NCI-H187 (cell line): ENCODE measurements at places on chromosomes 7 and 10.

- no peak for DNase-seq
Measured at GRCh38 chr10:92735938-92736337, 46.2 kb downstream of the HHEX start.

DNA sequence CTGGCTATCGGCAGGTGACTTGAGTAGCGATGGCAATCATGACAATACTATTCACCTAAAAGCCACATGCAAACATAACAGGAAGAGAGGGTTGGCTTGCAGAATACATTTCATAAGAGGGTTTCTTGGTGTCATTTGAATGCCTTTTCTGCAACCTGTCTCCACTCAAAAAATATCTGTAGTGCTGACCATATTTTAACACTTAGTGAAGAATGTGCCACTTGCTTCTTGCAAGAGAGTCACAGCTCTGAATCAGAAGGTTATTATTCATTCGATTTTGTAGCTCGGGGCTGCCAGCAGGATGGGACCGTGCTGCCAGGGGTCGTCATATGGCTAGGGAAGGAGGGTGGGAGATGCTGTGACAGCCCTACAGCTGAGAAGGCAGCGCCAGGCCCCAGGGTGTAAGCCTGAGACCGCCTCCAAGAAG lies 152.0 kb upstream of the PITRM1 start:
- DNase-seq = no peak

- DNase-seq = no peak
Measured at GRCh38 chr10:87534173-87534858, 29.6 kb downstream of the MINPP1 start.

DNA sequence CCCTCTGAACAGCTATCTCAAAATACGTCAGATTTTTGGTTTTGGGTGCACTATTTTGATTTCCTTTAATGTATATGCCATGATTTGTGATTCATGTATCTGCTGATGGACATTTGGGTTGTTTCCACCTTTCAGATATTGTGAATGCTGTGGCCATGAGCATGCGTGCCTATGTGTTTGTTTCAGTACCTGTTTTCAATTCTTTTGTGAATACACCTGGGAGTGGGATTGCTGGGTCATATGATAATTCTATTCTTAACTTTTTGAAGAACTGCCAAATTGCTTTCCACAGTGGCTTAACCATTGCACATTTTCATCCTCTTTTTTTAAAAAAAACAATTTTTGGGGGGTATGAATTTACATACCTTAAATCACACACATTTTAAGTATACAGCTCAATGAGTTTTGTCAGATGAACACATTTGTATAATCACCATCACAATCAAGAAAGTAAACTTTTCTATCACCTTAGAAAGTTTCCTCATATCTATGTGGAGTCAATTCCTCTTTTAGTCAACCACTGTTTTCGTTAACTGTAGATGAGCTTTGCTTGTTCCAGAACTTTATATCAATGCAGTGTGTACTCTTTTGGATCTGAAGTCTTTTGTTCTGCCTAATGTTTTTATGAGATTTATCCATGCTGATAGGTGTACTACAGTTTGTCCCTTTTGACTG lies 36.9 kb downstream of the CYP26A1 start:
- DNase-seq = no peak

DNA sequence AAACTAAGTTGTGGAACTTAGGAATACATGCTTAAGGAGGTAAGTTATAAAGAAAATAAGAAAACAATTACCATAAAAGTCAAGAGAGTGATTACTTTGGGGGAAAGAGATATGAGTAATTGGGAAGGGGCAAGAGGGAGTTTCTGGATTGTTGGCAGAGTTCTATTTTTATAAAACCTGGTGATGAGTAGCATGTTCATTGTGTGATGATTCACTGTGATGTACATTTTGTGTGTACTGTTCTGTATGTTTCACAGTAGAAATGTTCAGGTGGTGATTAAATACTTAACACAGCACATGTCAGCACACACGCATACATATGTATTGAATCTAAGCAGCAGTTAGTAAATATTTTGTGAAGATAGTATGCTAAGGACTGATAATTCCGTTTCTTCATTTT lies 9.7 kb upstream of the OIT3 start:
- no peak for DNase-seq

DNA sequence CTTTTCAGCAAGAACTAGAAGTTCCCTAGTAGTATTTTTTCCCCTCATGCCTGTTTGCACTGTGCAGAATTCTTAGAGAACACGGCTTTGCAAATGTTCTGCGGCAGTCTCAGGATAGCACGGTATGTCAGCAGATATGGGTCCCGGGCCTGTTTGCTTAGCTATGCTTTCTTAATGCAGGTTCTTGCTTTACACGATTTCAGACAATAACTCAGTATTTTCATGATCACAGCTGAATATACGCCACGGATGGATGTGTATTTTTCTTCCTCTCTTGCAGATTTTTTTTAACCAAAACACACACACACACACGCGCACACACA lies 137.3 kb downstream of the HECW1 start:
- no peak for DNase-seq

- no peak for DNase-seq
Measured at GRCh38 chr7:17580141-17580540, 281.7 kb downstream of the AHR start.

GRCh38 chr10:50469778-50470193 lies 154.0 kb downstream of the SGMS1 start:
- no peak for DNase-seq

DNA sequence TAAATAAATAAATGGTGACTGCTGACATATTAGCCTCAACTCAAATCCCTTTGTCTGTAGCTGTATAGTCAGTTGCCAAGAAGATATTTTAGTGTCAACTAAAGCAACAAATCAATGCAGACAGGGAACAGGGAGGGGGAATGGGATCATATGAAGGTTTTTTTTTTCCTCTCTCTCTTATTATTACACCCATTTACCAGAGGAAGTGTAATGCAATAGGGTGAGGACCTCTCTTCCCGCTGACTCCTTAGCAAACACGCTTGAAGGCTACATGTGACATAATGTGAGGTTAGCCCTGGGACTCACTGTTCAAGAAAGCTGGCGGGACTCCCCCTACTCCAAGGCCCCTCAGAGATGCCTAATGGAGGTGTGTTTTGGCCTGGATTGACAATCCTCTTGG lies 88.2 kb downstream of the CHRM2 start:
- DNase-seq = no peak

- DNase-seq = no peak
Measured at GRCh38 chr7:55307123-55307916, 57.8 kb upstream of the LANCL2 start.

DNA sequence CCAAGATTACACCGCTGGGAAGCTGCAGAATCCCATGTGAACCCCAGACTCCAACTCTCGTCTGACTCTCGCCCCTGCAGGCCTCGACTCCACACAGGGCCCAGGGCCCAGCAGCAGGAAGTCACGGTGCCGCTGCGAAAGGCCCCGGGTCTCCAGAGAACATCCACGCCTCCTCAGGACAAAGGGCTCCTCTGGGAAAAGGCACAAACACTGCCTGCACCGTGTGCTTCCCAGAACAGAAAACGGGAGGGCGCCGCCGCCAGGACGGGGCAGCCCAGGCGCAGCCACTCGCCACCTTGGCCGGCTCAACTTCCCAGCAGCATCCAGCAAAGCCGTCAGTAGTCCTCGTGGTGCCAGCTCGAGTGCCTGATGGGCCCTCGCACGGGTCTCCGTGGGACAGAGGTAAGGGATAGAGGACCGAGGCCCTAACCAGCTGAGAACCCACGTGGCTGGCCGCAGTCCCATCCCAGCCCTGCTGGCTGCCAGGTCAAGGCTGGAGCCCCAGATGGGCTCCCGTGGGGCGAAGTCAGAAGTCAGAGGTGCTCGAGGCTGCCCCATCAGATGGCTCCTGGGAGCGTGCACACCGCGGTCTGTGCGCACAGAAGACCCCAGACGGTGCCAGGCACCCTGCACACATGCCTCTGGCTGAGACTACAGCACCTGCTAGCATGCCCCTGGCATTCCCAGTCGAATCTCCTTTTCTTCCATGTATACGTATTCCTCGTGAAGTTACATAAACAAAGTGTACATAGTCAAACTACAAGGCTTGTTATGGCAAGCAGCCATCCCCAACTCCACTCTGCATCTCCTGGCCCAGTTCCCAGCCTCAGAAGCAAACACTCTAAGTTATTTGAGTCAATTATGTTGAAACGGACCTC lies 60.2 kb downstream of the MAD1L1 start:
- no peak for DNase-seq

DNA sequence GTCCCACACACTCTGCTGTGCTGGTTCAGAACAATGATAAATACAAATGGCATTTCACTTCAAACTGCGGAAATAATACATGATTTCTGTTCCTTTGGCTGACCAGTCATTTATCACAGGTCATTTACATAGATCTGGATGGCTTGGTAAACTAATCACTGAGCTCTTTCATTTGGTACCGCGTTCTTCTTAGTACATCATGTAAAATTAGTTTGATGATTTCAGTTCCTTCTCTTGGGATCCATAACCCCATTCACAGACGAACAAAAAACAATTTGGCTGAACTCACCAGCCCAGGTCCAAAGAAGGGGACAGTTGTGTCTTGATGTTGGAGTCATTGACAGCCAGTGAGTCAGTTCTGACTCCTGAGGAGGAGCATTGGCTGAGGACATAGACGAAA lies 689.8 kb downstream of the INHBA start:
- DNase-seq = no peak

DNA sequence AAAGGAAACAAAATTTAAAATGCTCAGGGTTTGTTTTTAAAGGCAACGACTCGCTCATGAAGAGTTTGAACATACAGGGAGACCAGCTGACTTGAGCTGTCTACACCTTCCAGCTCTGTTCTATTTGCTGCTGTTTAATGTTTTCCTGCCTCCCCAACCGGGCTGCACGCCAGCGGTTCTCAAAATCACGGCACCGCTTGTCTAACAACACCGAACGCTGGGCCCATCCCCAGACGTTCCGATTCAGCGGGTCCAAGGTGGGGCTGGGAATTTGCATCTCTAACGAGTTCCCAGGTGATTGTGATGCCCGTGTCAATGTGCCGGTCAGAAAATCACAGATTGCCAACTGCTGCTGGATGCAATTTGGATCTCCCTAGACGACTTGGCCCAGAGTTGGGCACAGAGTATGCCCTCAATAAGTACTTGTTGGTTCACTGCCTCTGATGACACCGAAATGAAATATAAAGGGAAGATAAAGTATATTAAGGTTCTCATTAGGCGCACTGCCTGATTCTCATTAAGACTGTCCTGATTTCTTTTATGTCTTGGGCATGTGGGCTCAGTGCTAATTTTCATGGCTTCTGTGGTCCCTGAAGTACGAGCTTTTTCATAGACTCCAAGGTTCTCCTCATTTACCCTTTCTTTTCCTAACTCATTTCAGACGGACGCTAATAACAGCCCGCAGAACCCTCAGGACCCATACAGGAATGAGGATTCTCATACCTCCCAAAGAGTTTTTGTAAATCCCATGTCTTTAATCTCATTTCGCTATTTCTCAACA lies 28.5 kb downstream of the CELF2 start:
- DNase-seq = no peak
